ENCODE measurements at places on chromosomes 3 and 15.

DNA sequence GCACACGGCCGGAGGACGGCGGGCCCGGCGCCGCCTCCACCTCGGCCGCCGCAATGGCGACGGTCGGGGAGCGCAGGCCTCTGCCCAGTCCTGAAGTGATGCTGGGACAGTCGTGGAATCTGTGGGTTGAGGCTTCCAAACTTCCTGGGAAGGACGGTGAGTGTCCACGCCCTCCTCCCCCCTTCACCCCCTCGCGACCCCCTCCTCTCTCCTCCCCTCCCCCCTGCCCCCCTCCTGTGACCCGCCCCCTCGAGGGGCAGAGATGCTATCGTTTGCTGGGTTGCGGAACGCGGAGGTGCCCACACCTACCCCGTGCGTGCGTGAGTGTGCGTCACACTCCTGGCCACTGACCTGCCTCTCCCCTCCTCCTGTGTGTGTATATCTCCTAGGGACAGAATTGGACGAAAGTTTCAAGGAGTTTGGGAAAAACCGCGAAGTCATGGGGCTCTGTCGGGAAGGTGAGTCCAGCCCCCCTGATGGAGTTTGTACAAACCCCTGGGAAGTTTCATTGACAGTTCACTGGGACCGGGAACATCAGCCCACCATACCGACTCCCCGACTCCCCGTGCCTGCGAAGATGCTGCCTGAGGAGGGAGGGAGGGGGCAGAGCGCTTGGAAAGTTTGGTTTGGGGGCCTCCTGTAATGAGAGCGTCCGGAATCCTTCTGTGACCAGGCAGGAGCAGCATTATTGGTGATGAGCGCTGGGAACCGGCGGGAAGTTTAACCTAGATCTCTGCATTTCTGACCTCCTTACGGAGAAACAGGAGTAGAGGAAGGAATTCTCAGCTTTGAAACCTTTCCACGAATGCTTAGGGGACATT, 795 bp upstream of the SCAANT1 start:
- peak; percentile 31 for DNase-seq

DNA sequence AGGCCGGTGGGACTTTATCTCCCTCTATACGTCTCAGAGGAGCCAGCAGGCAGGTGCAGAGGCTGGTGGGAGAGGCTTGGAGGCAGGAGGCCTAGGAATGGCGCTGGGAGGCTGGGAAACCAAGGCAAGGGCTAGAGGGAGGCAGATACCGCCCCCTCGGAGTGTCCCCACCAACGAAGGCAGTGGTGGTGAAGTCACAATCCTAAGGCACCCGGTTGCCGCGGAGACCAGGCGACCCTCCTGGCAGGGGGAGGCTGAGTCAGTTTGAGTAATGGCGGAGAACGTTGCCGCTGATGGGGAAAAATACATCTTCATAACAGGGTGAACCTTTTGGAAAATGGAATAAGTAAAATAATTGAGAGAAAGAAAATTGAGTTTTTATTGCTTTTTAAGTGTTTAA, 29.9 kb upstream of the CACNA2D2 start:
- DNase-seq = no peak

- DNase-seq = no peak
Observed at GRCh38 chr3:14016900-14017475, 107.7 kb downstream of the CHCHD4 start.

DNA sequence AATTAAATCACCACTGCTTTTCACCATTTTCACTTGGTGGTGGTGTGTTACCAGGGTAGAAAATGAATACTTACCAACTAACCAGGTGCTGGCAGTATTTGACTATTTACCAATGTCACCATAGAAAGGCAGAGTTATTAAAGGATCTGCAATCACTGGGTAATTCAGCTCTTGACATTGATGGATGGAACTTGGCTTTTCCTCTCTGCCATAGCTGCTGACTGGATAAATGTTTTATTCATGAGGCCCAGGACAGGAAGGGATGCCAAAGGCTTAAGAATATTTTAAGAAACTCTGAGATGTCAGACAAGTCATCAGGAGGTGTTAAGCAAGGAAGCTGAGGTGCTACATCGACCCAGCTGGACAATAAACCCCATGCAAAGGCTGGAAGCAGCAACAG, 495.5 kb upstream of the CFAP20DC start:
- no peak for DNase-seq

DNA sequence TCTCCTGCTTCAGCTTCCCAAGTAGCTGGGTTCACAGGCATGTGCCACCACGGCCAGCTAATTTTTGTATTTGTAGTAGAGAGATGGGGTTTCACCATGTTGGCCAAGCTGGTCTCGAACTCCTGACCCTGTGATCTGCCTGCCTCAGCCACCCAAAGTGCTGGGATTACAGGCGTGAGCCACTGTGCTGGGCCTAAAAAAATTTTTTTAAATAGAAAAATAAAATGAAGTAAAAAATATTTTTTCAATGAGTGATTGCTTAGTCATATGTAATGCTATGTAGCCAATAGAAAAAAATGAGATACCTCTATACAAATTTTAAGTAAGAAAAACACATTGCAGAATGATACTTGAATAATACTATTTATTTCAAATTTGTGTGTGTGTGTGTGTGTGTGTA, 27.9 kb upstream of the SLC30A4 start:
- no peak for DNase-seq

- DNase-seq = no peak
Observed at GRCh38 chr3:170012683-170013400, 25.0 kb upstream of the GPR160 start.

DNA sequence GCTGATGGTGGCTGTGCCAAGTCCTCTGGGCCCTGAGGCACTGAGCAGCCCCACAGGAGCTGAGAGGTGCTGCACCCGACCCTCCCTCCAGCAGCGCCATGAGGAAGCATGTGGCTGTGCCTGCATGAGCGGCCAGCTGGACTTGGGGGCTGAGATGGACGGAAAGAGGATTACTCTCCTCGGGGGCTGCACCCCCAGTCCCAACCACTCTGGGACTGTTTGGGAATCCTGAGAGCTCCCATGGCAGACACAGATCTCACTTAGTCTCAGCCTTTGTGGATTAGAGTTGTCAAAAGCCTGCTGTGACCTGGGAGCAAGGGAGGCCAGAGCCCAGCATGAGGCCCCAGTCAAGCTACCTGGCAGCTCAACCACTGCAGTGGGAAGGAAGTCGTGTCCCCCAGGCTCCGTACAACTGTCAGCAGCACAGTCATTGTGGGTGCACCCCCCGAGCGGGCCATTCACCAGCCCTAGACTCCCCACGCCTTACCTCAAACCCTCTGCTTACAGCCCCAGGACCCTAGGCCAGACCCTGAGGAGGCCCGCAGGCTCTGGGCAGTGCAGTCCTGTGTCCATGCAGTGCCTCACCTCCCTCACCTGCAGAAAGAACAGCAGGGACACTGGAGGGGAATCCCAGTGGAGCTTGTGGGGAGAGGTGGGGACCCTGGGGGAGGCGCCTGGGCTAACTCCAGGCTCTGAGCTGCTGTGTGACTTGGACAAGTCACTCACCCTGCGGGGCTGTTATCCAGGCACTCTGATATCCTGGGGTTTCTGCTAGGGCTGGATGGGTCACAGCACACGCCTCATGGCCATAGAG, 17.1 kb downstream of the PRR23E start:
- DNase-seq = no peak

DNA sequence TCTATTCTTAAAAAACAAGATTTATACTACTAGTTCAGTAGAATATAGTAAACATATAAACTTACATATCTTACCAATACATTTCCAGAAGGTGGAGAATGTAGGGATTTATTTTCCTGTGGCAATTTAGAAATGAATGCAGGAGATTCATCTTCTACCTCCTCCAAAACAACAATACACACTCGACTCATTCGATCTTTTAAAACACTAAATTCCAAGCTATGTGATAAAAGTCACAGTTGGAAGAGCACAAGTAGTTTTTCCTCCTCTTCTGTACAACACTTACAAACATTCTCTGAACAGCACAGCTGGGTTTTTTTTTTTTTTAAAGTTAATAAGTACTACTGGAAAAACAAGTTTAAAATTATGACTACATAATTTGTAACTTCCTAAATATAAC, 1.4 kb downstream of the ANKRD28 start:
- DNase-seq = no peak

GRCh38 chr3:174111776-174112175, 714.2 kb downstream of the NLGN1 start:
- no peak for DNase-seq

GRCh38 chr3:64327100-64327804, 102.0 kb upstream of the PRICKLE2 start:
- DNase-seq = no peak

DNA sequence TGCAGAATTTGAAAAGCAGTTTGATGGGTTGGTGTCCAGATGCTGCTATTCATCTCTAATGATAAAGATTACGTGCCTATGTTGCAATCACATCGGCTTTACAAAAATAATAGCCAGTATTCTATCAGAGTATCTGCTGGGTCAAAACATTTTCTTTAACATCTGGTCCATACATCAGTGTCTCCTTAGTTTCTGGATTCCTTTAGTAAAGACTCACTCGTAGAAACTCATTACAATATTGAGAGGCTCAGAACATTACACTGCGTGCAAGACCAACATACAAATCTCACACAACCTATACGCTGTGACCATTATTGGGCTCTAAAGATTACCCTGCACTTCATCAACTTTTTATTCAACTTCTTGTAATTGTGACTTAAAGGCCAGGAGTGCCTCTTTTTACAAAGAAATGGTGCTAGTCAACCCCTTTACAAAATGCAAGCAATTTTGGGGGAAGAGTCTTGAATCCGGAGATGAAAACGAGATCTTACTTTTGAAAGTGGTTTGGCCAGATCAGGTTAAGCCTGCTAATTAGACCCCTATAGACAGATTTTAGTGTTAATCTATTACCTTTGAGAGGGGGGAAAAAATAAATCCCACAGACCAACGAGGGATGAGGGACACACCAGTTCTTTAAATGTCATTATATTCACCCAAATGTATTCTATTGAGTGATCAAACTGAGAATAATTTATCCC, 2.9 kb downstream of the TRA2B start:
- no peak for DNase-seq

DNA sequence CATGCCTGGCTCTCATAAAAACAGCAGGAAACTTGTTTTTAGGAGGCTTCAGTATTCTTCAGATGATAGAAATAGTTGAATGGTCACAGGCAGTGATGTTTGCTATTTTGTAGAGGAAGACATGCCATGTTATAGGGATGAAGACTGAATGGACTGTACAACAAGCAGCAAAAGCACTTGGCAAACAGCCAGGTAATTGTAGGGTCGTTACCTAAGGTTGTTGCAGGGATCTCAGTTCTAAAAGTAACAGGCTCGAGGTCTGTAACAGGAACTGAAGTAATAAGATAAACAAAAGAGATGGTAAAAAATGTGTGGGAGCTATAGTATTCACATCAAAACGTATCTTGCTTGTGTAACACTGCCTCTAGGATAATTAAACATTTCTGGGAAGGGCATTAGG, 116.3 kb downstream of the TFG start:
- DNase-seq = no peak

- no peak for DNase-seq
Observed at GRCh38 chr15:83340087-83340486, 55.6 kb upstream of the BNC1 start.

DNA sequence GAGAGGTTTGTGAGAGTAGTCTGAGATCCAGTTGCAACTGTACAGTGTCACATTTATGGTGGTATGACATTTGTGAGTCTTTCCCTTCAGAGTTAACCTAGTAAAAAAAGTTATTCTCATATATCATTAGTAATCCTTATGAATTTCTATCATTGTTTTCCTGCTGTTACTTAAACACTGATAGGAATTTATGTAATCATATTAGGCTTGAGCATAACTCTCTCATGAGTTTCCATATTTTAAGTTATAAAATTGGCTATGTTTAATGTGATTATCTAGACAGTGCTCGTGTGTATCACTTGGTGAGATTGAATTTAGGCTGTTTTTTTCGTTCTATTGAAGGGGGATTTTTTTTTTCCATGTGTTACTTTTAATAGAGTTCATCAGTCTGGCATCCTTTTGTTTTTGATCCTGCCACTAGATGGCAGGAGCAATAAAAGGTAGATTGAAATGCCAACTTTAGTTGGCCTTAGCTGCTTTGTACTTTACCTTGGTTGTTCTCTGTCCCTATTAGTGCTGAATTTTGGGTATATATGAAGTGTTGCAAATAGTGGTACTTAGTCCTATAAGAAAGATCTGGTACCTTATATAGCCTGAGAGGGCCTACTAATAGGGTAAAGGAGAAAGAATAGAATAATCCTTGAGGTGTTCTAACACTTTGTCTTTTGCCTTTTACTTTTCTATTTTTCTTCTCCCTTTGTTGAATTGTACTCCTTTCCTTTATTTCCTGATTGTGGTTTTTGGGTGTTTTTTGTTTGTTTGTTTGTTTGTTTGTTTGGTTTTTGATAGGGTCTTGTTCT, 17.9 kb downstream of the STT3B start:
- no peak for DNase-seq

- DNase-seq = no peak
Observed at GRCh38 chr3:98885851-98886250, 15.6 kb downstream of the DCBLD2 start.

DNA sequence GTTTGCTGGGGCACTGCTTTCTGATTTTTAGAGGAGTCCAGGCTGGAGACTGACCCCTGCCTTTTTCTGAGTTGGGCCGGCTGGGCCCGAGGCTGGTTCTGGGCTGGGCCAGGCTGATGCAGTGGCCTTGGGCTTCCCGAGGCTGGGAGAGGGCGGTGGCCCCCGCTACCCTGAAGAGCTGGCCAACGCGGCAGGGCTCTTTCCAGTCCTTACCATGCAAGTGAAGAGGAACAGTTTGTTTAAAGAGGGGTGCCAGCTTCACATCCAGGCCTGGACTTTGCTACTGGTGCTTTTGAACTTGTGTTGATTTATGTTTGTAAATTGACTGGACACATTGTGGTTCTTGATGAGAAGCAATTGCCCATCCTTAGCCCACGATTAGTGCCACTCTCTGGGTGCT, 15.3 kb downstream of the IGF1R start:
- DNase-seq = no peak

- no peak for DNase-seq
Observed at GRCh38 chr3:160134964-160135363, 90.3 kb upstream of the C3orf80 start.

GRCh38 chr3:57451150-57451846, 92.8 kb downstream of the DNAH12 start:
- DNase-seq = no peak

DNA sequence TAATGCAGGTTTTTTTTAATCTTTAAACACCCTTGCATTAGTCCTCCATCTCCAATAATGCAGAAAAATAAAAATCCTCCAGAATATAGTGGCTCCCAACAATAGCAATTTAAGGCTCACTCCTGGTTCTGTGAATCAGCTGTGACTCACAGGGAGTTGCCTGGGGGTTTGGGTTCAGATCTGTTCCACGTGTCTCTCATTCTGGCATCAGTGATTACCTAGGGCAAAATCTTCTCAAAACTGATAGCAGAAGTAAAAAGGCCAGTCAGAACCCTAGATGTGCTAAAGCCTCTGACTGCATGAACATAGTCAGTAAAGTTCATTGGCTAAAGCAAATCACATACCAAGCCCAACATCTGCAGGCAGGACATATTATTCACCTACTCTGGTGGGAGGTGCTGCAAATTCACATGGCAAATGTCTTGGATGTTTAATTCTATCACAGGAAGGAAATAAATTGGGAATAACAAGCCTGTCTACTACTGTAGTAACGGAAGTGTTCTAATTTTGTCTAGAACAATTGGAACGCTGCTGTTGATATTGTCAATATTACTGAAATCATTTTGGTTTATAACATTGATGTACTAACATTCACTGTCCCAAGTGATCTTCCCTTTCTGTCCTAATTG, 364.1 kb upstream of the CNTN4 start:
- DNase-seq = no peak

Data from stimulated activated CD4-positive, alpha-beta T cell treated with anti-CD3 and anti-CD28 coated beads, Interleukin-15, amount 100 ng/mL, for 1 hour (primary cell).